AG09309 (cell line): ENCODE measurements at places on chromosomes 16 and 17.

DNA sequence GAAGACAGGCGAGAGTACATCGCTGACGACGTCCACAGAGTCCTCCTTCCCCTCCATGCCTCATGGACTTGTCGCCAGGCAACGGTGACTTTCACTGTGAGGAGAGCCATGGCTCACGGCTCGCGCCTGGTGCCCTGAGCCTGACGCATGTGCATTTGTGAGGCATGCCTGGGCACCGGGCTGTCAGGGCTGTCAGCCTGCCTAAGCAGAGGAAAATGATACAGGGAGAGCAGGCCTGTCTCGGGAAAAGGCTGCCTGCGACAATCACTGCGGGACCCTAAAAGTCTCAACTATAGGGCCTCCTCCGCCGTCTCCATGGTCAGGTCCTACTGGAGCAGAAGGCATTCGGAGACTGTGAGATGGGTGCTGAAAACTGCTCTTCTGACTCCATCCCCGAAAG, 135.5 kb upstream of the WSB1 start:
- no peak for DNase-seq

DNA sequence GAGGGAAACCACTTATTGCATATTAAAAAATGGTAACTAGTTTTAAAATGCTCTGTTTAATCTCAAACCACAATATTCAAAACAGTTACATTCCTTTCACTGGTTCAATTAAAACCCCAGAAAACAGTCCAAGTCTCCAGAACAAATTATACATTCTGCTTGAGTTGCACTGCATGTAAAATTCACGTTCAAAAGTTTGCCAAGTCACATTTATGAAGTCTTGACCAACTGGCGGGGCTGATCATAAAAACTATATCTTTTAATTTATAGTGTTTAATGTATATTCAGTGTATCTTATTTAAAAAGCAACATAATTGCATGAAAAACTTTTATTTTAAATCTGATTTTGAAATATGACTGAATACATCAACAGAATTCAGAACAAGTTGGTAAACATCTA, 25.0 kb downstream of the CPPED1 start:
- no peak for DNase-seq

GRCh38 chr17:31654936-31655335, 204.1 kb downstream of the COPRS start:
- DNase-seq = no peak

DNA sequence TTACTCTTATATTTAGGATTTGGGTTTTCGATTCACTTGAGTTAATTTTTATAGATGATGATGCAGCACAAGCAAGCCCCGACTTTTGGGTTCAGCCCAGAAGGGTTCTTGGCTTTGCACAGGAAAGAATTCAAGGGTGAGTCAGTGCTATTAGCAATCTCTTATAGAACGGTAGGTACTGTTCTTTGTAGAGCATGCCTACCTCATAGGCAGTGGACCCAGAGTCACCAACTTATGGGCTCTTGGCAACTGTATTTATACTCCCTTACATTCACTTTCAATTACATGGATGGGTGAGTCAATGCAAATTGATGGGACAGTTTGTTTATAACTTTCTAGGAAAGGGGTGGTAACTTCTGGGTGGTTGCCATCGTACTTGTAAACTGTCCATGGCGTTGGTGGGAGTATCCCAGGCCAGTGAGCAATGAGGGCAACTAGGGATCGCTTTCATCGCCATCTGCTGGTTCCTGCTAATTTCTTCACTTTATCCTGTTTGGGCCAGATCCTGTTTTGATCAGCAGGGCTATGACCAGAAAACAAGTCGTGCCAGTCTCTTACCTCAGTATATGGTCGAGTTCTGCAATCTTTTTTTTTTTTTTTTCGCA, 362.6 kb downstream of the CNTNAP4 start:
- no peak for DNase-seq

DNA sequence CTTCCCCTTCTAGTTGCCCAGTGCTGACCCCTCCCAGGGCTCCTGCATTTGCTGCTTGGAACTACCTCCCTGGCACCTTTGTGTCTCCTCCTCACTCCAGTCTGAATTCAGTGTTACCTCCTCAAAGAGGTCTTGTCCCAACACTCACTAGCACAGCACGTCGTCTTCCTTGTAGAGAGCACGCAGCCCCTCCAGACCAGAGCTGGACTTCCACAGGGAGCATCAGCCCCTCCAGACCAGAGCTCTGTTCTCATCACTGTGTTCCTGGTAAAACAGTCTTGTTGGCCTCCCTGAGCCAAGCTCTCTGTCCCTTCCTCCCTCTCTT, 27.8 kb upstream of the MGAT5B start:
- DNase-seq = no peak

- peak; percentile 76 for DNase-seq
These were observed 19.0 kb downstream of the CENPX start for GRCh38 chr17:82003411-82004381.
